BJ (cell line): ENCODE measurements at places on chromosomes 12 and 14. TPM values are rescaled to one million over a fixed set of nuclear protein-coding genes. Genes with fewer than 3 reads are reported as not detected.

DNA sequence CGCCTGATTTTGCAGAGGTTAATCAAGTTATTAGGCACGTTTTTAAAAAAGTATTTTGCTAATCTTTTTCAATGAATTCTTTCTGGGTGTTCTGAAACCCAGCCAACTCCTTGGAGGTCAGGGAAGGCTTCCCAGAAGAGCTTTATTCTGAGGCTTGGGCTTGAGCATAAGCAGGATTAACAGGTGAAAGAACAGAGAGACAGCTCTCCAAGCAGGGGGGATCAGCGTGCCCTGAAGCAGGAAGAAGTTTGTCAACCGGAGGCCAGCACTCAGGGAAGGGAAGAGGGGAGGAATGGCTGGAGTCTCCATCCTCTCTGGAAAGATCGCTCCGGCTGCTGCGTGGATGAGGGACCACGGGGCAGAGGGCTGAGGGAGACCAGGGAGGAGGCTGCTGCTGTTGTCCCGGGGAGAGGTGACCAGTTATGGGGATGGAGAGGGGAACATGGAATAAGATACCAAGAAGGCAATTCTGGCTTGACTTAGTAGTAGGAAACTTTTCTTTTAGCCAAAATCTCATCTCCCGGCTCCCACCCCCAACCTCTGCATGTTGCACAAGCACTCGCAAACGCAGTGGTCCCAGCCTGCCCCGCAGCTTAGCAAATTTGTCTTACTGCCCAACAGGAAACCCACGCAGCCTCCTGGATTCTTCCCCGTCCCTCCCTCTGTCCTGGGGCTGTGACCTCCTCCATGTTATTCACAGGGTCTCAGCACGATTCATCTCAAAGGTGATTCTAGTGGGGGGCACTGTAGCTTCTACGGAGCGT is 1.1 kb upstream of the SSH1 start:
- no peak for DNase-seq

DNA sequence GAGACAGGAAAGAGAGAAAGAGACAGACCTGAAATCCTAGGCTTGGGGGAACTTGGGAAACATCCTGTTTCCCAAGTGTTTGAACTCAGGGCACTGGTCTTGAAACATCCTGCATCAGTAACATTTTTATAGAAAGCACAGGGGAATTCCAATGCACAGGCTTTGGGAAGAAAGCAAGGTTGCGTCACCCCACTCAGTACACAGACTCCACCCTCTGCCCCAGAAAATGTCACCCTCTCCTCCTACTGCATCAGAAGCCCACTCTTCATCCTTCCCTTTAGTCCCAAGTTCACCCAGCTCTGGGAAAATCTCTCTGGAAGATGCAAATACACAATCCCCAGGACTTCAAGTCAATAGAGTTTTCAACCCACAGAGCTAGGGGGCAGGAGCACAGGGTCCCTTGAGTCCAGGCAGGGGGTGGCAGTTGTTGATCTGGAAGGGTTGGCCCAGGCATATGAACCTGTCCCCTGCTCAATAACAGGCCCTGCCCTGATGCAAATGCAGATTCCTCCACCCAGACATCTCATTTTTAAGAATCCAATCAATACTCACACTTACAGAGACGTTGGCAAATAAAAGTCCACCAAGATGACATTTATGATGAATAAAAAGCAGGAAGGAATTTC is 1.7 kb downstream of the RDH16 start:
- no peak for DNase-seq

DNA sequence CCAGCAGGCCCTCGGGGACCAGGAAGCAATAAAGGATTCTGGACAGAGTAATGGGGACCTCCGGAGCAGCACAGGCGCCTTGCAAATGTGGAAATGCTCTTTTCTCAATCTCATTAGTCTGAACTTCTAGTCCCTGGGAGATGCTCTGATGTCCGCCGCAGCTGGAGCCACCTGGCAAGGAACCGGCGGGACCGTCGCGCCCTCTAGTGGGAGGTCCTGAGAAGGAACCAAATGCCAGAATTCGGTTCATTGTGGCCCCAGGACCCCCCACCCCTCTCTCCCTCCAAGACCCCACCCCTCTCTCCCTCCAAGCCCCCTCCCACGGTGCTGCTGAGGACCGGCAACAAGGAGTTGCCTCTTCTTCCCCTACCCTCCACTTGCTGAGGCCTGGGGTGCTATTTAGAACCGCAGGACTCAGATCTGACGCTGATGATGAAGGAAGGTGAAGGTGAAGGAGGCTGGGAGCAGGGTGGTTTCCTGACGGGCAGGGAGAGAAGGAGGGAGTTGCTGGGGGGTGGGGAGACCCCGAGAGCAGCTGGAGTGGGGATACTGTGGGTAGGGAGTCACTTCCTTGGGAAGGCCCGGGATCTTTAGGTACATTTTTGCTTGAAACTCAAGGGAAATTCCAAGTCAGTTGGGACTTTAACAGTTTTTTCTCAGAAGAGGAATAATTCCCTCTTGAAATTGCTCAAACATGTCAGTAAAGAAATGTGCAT is 42.5 kb downstream of the SMIM41 start:
- DNase-seq = no peak

GRCh38 chr12:91868054-91868453 is 277.6 kb downstream of the BTG1 start:
- no peak for DNase-seq

DNA sequence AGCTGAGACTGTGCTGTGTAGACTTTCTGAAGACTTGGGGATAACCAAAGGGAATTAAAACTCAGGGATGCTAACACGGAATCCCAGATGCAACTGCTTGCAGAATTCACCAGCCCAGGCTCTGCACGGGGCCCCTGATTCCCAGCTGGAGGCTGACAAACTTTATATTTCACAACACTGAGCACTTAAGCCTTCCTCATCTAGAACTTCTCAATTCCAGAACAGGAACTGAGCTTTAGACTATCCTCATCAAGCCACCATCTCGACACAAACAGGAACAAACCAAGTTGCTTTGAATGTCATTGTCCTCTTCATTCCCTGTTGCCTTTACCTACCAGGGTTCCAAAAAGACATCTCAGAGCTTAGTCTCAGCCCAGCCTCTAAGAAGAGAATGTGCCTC is 22.2 kb downstream of the CCDC63 start:
- no peak for DNase-seq

DNA sequence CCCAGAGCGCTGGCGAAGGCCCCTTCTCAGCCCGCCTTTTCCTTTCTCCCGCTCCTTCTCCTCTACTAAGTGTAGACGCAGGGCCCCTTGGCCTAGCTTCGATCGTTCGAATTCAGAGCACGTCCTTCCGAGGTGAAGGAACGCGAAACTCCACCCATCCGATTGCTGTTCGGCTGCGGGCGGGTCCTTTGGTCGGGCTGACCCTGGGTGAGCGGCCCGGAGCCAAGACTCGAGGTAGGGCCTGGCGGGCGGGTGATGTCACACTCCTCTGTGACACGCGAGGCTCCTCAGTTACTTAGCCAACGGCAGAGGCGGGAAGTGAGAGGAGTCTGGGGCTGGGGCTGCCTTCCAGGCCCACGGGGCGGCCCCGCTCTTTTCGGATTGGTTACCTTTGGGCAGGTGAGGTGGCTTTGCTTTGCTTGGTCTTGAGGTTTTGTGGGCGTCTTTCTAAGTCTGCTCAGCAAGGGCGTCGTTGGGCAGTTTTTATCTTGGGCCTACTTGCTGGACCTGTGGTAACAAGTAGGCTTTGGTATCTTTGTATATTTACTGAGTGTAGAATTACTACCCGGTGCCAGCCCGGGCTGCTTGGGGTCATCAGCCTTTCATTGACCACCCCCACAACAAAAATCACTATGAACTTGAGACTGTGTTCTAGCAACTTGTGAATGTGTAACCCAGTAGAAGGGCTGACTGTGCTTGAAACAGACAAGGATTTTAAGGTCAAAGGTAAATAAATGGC is 694 bp downstream of the TMBIM6 start:
- peak; percentile 47 for DNase-seq

- DNase-seq = no peak
These were observed 938.0 kb downstream of the GALC start for GRCh38 chr14:87055007-87055406.

DNA sequence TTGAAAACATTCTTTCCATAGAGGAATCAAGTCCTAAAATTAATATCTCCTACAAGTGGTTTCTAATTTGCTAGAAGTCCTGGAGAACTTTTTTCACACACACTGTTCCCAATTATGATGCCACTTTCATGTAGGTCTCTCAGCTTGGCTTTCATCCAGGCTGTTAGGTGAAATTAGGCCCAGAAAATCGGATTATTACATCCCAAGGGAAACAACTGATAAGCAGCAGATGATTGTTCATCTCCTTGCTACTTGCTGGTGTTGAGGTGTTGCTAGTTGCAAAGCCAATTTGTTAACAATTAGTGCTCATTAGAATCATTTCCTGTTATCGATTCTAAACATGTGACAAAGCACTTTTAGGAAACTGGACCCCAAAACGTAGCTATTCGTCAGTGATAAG is 248.0 kb downstream of the PDZRN4 start:
- no peak for DNase-seq

GRCh38 chr14:83297361-83297760 is 1763.7 kb upstream of the SEL1L start:
- DNase-seq = no peak

GRCh38 chr14:38431156-38431555 is 175.3 kb upstream of the CLEC14A start:
- DNase-seq = no peak

- DNase-seq = no peak
These were observed 193.6 kb downstream of the BCL11B start for GRCh38 chr14:99078426-99078825.

DNA sequence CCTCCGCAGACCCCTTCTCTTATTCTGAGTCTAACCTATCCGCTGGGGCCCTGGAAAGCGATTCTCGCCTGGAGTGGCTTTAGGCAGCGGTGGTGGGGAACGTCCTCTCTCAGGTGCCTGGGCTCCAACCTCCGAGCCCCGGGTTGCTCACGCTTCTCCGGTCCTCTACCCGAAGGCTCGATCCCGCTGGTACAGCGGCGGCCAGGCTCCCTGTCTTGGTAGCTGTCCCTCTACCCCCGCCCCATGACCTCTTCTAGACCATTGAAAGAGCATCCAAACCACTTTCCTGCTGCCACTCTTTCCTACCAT is 505 bp upstream of the HEBP1 start:
- DNase-seq = no peak

- no peak for DNase-seq
These were observed 107.7 kb upstream of the BCAT1 start for GRCh38 chr12:25056486-25057130.

GRCh38 chr12:103369929-103370328 is 125.8 kb downstream of the C12orf42 start:
- no peak for DNase-seq

- no peak for DNase-seq
These were observed 21.9 kb upstream of the FGD4 start for GRCh38 chr12:32377344-32378055.

GRCh38 chr14:70885343-70886022 is 21.8 kb upstream of the PCNX1 start:
- no peak for DNase-seq

DNA sequence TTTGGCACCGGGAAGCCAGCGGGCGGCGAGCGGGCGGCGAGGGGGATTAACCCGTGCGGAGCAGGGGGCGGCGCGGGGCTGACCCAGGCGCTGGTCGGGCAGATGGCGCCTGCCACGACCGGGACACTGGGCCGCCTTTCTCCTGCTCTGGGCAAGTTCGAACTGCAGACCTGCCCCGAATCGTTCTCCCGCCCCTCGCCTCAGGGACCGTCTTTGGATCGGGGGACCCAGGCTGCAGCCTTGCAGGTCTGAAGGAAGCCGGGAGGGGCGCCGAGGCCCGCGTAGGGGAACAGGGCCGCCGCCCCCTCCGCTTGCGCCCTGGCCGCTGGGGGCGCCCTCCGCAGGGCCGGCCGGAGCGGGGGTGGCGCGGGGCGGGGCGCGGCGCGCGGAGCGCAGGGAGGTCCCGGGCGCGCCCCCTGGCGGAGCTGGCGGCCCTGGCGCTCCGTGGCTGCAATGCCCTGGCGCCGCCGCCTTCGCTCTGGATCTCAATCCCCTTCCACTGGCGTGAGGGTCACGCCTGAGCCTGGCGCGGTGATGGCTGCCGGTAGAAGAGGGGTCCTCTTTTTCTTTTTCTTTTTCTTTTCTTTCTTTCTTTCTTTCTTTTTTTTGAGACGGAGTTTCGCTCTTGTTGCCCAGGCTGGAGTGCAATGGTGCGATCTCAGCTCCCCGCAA is 449 bp upstream of the LTBP2 start:
- no peak for DNase-seq

- DNase-seq = no peak
These were observed 25.9 kb upstream of the CRIP2 start for GRCh38 chr14:105448706-105449111.

FAM222A gene
- 0.12 and 0.36 TPM in 2 replicates for polyA plus RNA-seq

NGB gene
- 0.05 TPM in 1 of 2 replicates, not detected in the other for polyA plus RNA-seq

TARBP2 gene
- polyA plus RNA-seq = 33.9 and 44.9 TPM in 2 replicates
